ENCODE measurements at places on chromosomes 12 and 14.

DNA sequence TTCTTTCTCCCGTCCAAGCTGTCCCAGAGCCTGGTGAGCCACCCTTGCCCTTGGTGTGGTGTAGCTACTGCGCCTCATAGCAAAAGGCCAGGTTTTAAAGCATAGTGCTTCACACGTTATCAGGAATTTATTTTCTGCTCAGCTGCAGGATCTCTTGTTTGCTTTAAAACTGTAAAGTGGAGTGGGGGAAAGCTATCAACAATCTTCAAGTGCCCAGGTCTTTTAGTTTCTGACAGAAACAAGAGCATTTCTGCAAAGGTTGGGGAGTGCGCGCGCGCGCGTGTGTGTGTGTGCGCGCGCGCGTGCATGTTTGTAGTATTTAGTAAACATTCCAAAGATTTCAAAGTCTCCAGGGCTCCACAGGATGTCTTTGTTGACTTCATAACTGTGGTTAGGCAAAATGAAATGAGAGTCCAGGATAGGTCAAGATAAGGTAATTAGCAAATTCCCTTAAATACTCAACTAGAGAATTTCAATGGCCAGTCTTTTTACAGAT is 45.5 kb downstream of the EML1 start:
- DNase-seq = peak; percentile 47

- no peak for DNase-seq
Measured at GRCh38 chr12:102507301-102507700, 26.9 kb upstream of the IGF1 start.

- DNase-seq = no peak
Measured at GRCh38 chr14:102278631-102278935, 26.4 kb downstream of the MOK start.

DNA sequence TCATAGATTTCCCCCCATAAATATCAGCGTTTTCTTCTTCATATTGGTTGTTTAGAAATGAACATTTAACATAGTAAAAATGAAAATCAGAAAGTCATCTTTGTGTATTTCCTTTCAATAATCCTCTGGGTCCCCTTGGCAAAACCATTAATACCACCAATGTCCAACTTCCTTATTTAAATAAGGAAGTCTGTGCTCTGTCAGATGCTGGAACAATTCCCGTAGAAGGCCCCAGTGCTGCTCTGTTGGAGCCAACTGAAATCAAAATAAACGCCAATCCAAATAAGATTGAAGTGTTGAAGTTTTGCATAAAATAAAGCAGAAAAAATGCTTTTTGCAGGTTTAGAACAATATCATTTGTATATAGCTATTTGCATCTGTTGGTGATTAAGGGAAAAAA is 93.1 kb downstream of the PPM1H start:
- DNase-seq = no peak

DNA sequence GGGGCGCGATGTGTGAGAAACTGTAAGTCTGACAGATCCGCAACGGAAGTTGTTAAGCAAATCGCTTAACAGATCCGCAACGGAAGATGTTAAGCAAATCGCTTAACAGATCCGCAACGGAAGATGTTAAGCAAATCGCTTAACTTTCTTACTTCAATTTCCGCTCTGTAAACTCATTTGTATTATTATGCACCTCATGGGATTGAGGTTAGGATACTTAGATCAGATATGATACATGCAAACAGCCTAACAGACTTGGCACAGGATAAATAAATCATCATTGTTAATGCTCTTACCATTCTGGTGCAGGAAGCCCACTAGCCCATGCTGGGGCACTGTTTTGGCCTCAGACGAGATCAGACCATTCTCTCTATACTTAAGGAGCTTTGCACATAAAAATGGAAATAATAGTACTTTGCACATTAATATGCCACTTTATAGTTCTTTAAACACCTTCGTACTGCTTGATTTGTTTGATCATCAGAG is 399 bp downstream of the NCAPD2 start:
- no peak for DNase-seq

GRCh38 chr12:114926341-114926740 is 242.4 kb upstream of the TBX3 start:
- DNase-seq = no peak

GRCh38 chr14:81205639-81206038 is 15.1 kb downstream of the GTF2A1 start:
- no peak for DNase-seq

GRCh38 chr14:95516554-95517181 is at the start of gene SYNE3:
Gene SYNE3 (minus strand): TSS chr14:95516650. CDS start chr14:95475821, 40,829 bp downstream.
- peak; percentile 76 for DNase-seq

DNA sequence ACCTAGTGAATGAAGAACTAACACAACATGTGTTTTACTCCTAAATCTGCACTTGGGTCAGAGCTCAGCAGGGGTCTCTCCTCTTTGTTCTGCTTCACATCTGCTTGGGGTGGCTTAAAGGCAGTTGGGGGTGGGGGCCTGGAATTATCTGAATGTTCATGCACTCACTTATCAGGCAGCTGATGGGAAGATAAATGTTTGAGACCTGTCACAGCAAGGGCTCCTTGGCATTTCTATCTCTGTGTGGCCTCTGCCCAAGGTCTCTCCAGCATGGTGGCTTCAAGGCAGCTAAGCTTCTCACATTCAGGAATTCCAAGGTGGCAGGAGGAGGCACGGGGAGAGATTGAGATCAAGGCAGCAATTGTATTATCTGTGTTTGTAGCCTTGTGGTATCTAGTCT is 6.4 kb upstream of the HMGA2 start:
- DNase-seq = no peak

GRCh38 chr14:99038431-99038820 is 233.6 kb downstream of the BCL11B start:
- DNase-seq = peak; percentile 10

- DNase-seq = no peak
Measured at GRCh38 chr14:29576927-29577326, 350.7 kb downstream of the PRKD1 start.

DNA sequence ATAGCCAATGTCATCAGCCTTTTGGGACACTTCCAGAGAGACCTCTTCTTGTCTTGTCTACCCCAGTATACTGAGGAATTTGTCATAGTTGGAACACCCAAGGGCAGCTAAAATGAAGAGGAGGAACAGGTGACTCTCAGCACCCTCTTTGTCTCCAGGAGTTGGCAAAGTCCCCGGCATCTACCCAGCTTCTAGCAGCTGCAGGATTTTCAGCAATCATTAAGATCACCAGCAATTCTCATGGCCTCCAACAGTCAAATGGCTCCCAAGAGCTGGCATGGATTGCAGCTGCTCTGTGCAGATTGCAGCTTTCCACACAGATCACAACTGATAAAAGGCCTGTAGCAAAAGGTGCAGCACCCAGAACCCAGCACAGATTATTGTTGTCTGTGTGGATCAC is 32.9 kb downstream of the RERGL start:
- DNase-seq = peak; percentile 2

DNA sequence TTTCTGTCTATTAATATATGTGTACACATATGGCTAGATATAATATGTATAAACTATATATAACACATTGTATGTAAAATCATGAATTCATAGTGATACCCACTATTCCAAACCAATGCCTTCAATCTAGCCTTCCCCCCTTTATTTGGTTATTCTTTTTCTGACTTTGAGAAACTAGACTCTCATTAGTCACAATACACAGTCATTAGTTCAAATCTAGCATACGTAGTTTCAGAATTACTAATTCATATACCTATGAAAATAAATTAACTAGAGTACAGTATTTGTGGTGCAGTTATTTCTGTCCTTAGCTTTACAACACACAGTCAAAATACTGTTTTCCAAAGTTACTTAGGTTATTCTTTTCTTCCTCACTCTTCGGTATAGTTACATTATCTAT is 268.2 kb downstream of the DPF3 start:
- DNase-seq = no peak

DNA sequence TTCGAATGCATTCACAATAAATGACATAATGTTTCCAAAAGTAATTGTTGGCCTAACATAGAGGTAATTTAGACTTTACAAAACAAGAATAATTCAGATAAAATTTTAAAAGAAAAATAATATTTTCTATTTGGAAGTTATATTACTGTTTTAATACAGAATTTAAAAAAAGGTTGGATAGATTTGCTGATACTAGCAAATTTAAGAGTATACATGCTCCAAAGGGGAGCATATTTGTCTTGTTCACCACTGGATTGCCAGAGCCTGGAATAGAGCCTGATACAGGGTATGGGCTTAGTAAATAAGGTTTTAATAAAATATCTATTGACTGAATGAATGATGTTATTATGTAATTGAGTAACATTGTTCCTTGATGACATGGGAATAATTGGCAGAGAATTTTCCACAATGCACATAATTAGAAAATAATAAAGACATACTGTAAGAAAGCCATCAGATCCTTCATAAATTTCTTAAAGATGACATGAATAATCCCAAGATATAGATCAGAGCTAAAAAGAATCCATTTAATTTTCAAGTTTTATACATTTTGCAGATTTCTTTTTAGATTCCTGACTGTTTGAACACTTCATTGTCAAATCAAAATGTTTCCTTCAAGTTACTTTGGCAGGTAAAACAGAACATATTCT is 305.3 kb downstream of the SLC6A15 start:
- DNase-seq = no peak

GRCh38 chr14:56885825-56886224 is 75.5 kb upstream of the OTX2 start:
- DNase-seq = no peak

- no peak for DNase-seq
Measured at GRCh38 chr12:2443776-2444175, 351.0 kb upstream of the FKBP4 start.

GRCh38 chr12:121713793-121714192 is 1.2 kb downstream of the TMEM120B start:
- DNase-seq = no peak

DNA sequence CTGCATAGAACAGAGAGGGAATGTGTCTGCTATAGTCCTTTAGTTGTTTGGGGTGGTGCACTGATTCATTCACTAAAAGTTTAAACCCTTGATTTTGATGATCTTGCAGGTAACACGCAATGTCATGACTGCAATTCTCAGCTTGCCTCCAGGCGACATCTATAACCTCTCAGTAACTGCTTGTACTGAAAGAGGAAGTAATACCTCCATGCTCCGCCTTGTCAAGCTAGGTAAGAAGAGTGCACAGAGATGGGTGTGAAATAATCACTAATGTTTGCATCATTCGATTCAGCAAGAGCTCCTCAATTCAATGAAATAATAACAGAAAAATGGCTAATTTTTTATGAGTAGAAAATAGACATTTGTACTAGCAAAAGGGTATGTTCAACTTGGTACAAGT is 203.7 kb downstream of the PTPRO start:
- no peak for DNase-seq

DNA sequence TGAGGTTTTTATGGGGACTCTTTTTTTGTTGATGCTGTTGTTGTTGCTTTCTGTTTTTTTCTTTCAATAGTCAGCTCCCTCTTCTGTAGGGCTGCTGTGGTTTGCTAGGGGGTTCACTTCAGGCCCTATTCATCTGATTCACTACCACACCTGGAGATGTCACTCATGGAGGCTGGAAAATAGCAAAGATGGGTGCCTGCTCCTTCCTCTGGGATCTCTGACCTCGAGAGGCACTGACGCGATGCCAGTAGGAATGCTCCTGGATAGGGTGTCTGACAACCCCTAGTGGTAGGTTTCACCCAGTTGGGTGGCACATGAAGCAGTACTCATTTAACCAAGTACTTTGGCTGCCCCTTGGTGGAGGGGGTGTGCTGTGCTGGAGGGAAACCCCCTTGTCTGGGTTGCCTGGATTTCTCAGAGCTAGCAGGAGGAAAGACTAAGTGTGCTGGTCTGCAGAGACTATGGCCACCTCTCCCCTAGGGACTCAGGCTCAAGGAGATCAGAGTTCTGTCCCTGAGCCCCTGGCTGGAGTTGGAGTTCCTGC is 745.5 kb downstream of the TMTC2 start:
- no peak for DNase-seq

- peak; percentile 13 for DNase-seq
Measured at GRCh38 chr14:51157012-51157411, 62.1 kb upstream of the TRIM9 start.

- DNase-seq = no peak
Measured at GRCh38 chr12:126480451-126480850, 1415.2 kb downstream of the AACS start.

GRCh38 chr12:93297536-93297935 is 80.2 kb upstream of the NUDT4 start:
- DNase-seq = no peak

- no peak for DNase-seq
Measured at GRCh38 chr12:93465841-93466240, 1.5 kb upstream of the MRPL42 start.

DNA sequence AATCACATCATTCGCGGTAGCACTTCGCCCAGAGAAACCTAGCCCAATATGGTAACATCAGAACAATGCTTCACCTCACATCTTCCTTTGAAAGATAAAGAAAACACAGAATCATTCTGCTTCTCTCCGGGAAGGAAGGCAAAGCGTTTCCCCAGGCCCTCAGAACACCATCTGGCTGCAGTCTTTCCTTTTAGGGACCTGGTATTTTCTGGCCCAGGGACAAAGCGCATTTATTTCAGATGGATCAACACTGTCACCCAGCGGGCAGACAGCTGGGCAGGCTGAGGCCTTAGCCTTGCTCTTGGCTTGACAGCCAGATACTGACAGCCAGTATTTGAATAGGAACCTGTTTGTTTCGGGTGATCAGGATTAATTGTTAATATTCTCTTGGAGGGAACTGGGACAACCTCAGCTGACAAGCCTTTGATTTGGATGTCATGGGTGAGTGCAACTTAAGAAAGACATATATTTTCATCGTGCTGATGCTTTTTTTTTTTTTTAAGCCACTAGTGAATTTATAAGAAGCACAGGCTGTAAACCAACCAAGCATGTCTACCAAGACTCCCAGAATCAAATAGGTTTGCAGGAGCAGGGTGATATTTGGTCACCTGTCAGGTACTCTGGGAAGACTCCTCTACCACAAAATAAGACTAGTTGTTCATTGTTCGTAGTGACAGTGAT is 118.9 kb downstream of the VEZT start:
- peak; percentile 86 for DNase-seq

DNA sequence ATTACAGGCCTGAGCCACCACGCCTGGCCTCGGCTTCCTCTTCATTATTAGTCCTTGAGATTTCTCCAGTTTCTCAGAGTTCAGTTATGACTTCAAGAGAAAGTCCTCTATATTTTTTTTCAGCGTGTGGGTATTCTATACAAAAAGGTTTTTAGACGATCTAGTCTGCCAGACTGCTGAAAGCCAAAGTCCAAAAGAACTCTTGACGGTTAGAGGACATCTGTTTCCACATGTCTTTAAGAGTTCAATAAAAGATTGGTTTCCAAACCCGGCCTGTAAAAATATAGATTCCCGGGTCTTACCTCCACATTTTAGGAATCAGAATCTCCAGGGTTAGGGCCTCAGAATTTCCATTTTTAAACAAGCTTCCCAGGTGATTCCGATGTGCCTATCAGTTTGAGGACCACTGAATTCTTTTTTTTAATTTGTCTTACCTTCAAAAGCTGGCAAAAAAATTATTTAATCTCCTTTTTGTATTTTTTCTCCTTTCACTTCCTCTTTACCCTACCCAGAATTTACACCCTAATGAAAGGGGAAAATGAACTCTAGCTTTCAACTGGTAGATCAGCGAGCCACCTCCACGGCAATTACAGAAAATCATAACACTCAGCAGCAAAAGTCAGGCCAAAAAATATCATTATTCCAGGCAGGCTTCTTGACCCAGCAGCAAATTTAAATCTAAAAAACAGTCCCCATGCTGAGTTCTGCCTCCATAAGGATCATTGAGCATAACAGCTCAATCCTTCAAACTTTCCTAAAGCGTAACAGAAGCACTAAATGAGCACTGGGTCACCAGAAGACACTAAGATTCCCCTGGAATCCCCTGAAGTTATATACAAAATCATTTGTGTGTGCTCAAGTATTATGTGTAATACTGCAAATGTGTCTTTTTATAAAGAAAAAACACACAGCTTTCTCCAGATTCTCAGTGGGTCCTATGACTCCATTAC is 8.7 kb downstream of the NT5DC3 start:
- DNase-seq = no peak

GRCh38 chr14:93686268-93686667 is 102.0 kb downstream of the PRIMA1 start:
- DNase-seq = no peak
